ENCODE measurements at places on chromosomes 5 and 9.

DNA sequence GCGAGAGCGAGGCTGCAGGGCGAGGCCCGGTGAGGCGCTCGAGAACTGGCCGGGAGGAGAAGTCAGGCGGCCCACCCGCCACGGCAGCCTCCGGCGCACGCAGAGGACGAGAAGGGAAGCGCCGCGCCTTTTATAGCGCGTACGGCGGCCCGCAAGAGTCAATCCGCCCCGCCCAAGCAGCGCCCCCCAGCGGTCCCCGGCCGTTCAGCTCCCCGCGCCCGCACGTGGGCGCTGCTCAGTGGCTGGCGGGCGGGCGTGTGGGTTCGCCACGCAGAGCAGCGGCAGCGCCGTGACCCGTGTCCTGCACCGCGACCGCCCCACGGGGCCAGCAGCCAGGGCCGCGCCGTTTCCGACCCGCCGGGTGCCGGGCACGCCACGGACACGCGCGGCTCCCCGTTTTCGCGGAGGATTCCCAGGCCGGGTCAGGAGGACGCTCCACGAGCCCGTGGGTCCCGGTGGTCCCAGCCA, 14.6 kb downstream of the LCN10 start:
- peak; percentile 98 for DNase-seq

- DNase-seq: no peak
These were observed 159.7 kb downstream of the PBX3 start for GRCh38 chr9:125906893-125907292.

DNA sequence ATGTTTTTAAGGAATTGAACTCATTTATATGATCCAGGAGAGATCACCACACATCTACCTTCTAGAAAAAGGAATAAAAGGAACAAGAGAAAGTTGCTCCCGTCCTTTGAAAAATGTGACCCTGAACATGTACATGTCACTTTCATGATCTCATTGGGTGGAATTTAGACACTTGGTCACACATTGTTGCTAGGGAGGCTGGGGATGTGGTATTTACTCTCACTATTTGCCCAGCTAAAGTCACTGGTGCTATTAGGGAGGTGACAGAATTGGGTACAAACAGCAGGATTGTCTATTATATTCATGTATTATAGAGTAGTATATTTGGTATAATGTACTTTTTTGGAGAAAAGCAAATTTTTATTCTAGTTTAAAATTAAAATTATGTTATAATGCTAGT, 2.1 kb upstream of the CDH10 start:
- no peak for DNase-seq

DNA sequence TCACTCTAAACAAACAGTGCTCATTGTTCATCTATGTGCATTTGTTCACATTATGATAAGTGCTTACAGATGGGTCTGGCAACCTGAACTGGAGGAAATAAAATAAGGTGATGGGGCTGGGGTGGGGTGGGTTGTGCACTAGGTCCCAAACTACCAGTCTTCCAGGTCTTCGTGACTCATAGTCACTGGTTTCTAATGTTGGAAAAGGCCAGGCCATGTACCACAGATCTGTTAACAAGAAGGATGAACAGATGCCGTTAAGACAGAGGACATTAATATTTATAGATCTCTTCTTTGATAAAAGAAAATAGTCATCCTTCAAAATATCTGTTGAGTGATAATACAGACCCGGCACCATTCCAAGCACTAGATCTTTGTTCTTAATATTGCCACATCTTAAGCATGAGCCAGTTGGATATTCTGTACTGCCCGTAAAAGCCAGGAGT, 71.4 kb upstream of the STARD4 start:
- DNase-seq: no peak

DNA sequence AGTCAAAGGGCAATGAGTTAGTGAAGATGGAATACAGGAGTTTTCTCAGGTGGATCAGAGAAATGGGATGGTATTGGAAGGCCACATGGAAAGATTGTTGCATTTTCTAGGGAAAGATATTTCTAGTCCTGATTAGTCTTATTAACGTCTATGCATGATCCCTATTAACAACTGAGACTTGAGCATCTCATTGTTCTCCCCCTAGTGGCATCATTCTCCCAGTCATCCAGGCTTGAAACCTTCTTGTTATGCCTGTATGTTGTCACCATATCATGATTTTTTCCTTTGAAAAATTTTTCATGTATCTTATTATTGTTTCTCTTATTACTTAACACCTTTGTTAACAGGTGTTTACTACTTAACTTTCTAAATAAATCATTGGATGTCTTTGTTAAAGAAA, 34.4 kb downstream of the KIF2A start:
- DNase-seq: peak; percentile 43
